ENCODE measurements at places on chromosomes 12 and 14.

- no peak for DNase-seq
Measured at GRCh38 chr12:123319826-123320225, 44.8 kb downstream of the SBNO1 start.

DNA sequence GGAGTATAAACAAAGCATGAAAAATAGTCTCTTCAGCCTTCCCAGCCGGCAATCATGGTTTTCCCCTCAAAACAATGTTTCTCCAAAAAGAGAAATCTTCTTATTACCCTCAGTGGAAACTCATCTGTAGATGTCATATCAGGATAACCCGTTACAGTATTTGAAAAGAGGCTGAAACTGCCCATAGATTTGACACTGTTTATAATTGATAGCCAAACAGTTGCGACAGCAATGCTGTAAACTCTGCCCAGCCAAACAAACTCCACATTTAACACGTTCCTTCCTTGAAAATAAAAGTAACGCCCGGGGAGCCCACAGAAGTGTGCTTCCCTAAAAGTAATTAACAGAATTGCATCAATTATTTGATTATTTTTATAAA, 201.3 kb upstream of the FOXN3 start:
- DNase-seq: no peak

GRCh38 chr14:99280852-99281251, 8.9 kb upstream of the BCL11B start:
- DNase-seq: no peak

DNA sequence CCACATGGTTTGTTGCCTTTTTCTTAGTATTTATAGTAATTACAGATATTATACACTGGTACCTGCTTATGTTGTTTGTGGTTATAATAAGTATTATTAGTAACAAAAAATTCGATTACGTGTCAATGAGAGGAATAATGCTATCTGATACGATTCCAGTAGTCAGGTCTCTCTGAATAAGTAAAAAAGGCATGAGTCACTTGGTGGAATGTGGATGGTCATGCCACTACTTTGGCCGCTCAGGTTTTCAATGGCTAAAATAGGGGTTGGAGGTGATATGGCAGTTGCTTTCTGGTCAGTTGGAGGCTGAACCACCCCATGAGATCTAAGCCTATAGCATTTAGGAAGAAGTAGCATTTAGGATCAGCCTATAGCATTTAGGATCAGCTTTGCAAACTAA, 255.9 kb downstream of the NPAS3 start:
- DNase-seq: no peak

- no peak for DNase-seq
Measured at GRCh38 chr14:95261616-95262510, 57.8 kb downstream of the CLMN start.

DNA sequence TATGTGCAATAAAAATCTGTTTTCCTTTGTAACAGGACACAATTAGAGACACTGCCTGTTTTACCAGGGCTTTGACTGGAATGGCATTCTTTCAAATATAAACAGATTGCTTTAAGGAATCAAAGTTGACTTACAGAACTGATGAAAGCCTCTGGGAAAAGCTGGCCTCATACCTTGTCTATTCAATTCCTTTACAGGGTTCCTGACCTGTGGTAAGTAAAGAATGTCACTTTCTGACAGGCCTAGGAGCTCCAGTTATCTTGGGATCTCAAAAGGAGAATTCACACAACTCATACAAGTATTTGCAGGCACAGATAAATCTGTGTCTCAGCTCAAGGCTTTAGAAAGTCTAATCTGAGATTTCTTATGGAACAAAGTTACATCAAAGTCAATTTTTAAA, 88.4 kb downstream of the BCAT1 start:
- no peak for DNase-seq

GRCh38 chr12:65592416-65592815, 231.9 kb upstream of the HMGA2 start:
- no peak for DNase-seq

- no peak for DNase-seq
Measured at GRCh38 chr12:112892856-112893255, 13.9 kb upstream of the OAS1 start.

GRCh38 chr14:101707068-101707842, 54.3 kb upstream of the PPP2R5C start:
- peak; percentile 71 for DNase-seq

DNA sequence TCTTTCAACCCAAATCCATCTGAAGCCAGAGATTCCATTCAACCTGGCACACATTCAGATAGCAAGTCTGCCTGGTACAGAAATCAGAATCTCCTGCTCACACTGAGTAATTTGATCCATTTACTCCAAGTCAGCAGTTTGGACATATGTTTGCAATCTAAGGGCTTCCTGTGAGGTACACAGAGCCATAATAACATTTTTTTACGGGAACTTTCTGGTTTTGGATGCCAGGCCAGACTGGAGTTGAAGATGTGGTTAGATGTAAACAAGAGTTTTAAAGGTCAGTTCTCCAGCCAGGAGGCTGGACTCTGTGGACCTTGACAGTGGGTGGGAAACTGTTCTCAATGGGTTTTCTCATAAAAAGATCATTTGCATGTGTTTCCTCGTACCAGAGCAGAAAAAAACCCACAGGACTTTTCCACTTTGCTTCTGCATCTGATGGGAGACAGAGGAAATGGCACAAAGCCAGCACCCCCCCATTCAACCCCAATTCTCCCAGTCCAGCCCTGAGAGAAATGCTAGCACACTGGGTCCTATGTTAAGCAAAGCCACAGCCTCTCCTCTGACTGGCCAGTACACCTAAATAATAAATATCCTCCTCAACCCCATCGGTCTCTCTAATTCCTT, 17.7 kb upstream of the TSPAN11 start:
- no peak for DNase-seq

- no peak for DNase-seq
Measured at GRCh38 chr14:39665075-39665475, 232.8 kb upstream of the FBXO33 start.

DNA sequence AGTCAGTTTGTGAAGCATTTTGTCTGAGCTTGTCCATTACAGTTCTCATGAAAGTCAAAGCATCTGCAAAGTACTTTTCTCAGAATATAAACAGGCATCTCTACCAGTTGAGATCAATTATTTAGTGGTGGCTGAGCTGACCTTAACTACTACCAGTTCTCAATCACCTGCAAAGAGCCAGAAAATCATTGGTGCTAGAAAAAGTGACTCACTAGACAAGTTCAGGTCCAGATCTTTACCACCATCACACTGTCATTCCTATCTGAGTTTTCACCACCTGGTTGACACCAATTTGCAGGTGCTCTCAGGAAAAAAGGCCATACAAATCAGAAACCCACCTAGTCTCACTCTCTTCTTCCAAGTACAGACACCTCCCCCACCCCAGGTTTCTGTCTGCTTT, 33.3 kb downstream of the ITPR2 start:
- no peak for DNase-seq

DNA sequence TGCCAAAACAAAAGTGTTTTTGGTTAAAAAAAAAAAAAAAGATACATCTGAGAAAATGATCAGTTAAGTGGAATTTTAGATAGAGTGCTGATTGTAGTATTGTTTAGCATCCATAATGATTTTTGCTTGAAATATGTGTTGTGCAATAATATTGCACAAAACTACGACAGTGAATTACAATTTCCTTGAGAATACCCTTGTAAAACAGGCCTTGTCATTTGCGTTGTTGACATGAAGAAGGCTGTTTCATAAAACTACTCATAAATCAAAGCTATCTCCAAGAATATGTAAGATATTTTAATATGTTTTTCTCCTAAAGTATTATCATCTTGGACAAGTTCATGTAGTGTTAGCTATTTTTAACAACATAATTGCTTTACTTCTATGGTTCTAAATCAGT, 1077.0 kb downstream of the LRFN5 start:
- DNase-seq: no peak

DNA sequence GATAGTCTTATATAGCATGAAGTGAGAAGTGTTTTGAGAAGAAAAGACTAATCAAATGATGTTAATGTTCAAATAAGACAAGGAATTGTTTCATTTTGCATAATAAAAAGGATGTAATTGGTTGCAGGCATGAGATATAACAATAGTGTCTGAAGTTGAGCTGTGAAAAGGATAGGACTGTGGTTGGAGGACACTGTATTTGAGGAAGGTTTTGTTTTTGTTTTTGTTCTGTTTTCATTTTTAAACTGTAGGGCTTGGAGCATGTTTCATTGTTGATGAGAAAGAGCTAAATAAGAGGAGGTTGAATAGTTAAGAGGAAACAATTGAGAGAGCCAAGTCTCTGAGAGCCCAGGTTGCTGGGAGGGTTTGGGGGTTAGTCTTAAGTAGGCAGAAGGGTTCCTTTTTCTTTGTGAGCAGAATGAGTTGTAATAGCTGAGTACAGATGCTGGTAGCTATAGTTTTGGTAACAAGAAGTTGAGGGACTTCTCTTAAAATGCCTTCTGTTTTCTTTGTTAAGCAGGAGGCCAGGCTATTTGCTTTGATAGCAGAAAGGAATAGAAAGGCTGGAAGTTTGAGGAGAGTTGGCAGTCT, 58.4 kb downstream of the CCDC91 start:
- DNase-seq: no peak

GRCh38 chr14:59920378-59920683, 387 bp downstream of the LRRC9 start:
- DNase-seq: no peak

DNA sequence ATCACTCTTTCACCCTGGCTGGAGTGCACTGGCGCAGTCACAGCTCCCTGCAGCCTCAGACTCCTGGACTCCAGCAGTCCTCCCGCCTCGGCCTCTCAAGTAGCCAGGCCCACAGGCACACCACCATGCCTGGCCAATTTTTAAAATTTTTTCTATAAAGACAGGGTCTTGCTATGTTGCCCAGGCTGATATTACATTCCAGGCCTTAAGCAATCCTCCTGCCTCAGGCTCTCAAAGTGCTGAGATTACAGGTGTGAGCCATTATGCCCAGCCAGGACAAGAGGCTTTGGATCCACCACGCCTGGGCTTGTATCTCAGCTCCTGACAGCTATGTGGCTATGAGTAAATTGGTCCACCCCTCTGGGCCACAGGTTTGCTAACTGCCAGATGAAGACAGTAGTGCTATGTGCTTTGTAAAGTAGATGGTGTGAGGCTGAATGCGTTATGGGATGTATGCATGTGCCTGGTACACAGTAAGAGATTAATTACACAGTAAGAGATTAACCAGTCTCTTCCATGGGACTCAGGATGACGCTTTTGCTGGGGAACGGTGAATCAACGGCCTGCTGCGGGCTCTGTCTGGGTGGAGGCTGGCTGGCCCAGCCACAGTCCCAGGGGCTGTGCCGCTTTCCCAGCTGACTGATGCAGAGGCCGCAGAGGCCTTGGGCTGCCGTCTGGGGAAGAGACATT, 53.3 kb upstream of the NCOR2 start:
- no peak for DNase-seq

GRCh38 chr12:118103601-118104382, at the start of gene VSIG10:
Gene VSIG10, minus strand, starts transcription at chr12:118104011. Its CDS starts 340 bp downstream, at chr12:118103671.
- DNase-seq: peak; percentile 8

DNA sequence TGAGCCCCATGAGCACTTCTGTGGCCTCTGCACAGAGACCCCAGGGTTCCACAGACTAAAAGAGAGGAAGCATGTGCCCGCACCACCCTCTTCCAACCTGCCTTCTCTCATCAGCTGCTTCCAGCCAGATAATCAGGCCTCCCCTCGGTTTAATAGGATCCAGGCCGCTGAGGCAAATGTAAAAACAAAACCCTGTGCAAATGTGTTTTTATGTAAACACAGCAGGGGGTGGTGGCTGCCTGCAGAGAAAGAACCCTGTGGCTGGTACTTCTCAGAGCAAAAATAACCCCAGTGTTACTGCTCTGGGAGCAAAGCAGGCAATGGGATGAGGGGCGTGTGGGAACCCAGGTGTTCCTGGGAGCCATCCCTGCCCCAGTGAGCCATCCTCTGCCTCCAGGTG, 46.2 kb downstream of the WSCD2 start:
- DNase-seq: no peak

DNA sequence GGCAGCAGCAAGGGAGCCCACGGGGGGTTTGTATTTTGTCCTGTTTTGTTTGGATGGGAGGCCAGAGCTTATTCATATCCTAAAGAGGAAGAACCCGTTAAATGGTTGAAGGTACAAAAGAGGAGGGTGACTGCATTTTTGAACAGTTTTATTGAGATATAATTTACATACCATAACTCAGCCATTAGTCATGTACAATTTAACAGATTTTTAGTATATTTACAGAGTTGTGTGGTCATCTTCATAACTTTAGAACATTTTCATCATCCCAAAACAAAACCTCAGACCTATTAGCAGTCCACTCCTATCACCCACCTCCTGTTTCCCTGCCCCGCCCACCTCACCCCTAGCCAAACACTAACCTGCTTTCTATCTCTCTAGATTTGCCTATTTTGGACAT, 12.6 kb downstream of the NRDE2 start:
- no peak for DNase-seq

DNA sequence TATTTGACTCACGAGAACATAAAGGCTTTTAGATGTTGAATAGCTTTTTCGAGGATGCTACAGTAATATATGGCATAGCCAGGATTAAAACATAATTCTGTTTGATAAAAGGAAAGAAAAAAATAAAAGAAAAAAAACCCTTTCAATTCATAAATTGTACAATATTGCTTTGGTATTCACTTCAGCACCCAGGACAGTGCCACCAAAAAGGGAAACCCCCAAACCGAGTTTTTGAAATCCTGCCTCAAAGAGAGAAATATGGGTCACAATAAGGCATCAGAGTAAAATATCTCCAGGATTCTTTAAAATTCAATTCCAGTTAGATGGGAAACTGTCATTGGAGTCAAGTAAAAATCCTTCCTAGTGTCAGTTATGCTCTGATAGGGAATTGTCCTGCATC, 551.2 kb upstream of the SEL1L start:
- DNase-seq: no peak

DNA sequence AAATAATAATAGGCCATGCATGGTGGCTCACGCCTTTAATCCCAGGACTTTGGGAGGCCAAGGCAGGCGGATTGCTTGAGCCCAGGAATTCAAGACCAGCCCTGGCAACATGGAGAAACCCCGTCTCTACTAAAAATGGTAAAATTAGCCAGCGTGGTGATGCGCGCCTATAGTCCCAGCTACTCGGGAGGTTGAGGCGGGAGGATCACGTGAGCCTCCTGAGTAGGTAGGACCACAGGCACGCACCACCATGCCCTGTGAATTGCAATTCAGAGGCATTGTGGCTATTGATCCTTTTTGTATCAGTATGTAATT, 2.3 kb downstream of the ARHGDIB start:
- no peak for DNase-seq

DNA sequence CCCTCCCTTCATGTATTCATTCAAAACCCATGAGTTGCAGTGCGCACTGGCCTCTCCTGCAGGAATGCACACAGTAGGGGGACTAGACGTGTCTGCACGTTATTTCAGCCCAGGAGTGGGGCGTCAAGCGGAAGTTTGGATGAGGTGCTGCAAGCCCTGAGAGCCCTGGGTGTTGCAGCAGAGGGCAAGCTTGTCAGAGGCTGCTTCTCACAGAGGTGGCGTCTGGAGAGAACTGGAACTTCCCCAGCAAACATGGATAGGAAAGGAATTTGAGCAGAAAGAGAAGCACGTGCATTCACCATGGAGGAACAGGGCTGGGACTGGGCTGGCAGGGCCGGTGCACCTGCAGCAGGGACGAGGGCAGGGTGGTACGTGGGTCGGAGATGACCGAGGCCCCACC, 64.9 kb downstream of the TECPR2 start:
- DNase-seq: no peak

- no peak for DNase-seq
Measured at GRCh38 chr14:86574051-86574777, 1044.3 kb downstream of the FLRT2 start.

Data from NCI-H446 treated with DMSO at 0.1 percent for 48 hours (cell line).